ENCODE measurements at places on chromosomes 4 and X.

DNA sequence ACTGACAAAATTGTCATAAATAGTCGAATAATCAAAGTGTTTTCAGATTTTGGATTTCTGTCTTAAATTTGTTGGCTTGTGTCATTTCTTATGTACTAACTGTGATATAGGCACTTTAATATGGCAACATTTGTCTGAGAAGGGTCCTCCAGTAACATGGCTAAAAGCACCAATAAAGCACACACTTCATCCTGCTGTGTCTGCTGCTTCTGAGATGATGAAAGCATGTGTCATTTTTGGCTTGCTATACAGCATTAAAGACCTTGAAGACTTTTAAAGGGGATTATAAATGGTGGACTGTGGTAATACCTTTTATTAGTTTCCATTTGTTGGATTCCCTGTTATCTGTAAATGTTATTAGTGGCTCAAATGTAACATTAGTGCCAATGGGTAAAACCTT lies 551.8 kb upstream of the GRID2 start:
- DNase-seq: no peak

DNA sequence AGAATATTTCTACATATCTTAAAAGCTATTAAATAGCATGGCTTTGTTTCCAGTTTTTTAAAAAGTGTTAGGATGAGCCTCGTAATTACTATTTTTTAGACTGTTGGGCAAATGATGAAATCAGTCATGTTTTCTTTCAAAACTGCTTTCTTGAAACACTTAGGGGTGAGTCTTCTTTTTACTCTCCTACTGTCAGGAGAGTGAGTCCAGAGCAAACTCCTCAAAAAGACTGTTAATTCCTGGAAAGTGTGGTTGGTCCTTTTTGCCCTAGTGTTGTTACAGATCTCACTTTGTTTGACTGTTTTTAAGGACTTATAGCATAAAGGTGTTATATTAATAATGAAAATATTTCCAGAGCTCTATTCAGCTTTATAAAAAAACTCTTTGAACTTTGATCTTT lies 6.3 kb downstream of the GSTCD start:
- DNase-seq: no peak

GRCh38 chr4:72275381-72275780 lies 243.6 kb downstream of the NPFFR2 start:
- DNase-seq: no peak

- DNase-seq: no peak
These were observed 108.3 kb downstream of the TBC1D19 start for GRCh38 chr4:26692014-26692726.

DNA sequence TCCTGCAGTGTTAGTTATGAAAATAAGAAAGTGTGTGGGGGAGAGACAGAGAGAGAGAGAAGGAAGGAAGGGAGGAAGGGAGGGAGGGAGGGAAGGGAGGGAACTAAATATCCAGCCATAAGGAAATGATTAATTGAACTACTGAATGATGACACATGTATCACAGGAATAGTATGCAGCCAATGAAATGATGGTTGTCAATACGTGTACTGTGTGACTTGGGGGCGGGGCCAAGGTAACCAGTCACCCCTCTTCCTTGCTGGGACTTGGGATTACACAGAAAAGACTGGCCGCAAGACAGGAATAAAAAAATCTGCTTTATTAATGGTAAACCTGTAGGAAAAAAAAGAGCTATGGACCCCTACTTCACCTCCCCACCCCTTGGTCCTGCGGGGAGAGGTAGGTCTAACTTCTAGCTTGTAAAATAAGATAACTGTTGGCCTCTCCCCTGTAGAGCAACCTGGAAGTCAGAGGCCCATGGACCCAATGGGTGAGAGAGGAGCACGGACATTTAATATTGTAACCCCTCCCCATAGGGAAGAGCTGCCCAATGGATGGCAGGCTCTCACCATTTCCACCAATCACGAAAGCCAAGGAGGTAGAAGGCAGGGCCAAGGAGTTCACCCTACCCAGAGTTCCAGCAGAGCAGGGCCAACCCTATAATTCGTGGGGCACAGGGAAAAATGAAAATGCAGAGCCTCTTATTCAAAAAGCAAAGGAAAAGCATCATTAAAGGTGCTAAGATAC lies 7.4 kb downstream of the PPP2R2C start:
- DNase-seq: no peak

DNA sequence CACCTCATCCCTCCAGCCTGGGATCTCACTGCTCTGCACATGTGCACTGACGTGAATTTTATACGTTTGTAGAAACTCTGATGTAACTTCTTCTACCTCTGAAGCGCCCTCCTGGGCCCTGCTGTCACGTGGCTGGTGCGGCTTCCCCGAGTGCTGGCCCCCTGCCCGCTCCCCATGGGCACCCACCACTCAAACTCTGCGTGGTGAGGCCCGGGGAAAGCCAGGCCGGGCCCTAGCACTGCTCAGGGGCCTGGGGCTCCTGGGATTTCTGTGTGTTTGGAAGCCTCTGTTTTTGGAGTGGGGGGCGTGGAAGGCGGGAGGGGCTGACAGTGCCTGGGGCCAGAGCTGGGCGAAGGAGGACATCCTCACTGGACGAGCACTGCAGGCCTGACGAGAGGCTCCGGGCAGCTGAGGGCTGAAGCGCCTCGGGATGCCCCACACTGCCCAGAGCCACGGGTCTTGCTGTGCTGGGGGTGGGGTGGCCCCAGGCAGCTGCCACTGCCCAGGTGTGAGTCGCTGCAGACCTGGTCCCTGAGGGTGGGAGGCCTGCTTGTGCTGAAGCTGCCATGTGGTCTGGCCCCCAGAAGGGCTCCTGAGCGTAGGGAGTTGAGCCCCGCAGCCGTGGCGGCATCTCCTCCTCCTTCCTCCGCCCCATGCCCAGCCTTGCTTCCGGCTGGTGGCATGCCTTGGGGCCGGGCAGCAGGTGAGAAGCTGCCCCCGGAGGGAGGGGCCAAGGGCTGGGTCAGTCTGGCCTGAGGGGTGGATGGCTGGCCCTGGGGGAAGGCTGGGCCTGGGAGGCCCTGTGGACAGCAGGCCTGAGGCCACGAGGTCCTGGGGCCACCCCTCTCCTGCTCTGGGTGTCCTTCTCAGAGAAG lies 7.7 kb downstream of the NAT8L start:
- no peak for DNase-seq

DNA sequence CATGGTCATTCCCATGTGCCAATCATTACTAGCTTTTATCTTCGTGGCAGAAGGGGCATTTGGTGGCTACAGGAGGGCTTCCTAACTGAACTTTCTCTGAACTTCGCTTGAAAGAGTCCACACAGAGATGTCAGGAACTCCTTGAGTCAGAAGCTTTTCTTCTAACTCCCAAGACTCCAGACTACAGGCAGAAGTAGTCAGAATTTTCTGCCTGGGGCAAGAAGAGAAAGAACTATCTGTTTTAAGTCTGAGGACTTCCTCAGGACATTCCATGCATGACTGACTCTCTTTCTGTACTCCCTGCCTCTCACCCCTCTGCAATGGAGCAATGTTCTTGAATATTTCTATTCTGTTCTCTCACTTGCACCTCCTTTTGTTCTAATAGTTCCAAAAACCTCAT lies 170.5 kb upstream of the TBC1D9 start:
- DNase-seq: no peak

DNA sequence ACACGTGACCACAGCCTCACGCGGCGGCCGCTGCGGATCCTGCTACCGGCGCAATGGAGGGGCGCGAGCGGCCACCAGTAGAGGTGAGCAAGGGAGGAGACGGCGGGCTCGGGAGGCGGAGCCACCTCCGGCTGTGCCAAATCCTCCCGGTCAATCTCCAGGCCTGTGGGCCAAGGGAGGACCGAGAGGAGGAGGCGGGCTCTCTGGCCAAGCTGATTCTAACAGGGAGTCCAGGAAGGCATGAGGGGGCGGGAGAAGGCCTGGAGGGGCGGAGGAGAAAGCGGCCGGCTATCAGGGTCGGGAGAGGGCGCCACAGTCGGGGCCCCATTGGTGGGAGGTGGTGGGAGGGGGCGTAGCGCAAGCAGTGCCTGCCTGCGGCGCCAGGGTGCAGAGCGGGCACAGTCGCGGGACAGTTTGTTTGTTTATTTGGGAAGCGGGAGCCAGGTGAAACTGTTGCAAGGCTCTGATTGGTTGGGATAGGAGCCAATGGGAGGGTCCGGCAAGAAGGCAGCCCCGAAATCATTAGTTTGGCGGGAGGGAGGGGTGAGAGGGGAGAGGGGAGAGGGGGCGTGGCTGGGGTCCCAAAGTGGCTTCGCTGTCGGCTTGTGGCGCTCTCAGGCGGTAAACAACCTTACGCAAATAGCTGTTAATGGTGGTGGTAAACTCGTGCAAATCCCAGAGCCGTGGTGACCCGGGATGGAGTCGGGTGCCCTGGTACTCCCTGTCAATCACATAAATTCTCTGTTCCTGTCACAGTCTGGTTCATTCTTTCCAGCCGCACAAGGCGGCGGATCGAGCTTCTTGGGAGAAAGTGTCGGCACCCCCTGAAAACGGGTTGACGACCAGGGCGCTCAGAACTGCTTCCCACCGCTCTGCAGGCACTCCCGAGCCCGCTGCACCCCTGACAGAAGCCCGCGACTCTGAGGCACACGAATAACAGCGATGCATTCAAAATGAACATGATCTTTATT lies at the start of gene IRS4:
Gene IRS4, minus strand, starts transcription at position 55 of the 971 bp plus-strand sequence.
- no peak for DNase-seq

DNA sequence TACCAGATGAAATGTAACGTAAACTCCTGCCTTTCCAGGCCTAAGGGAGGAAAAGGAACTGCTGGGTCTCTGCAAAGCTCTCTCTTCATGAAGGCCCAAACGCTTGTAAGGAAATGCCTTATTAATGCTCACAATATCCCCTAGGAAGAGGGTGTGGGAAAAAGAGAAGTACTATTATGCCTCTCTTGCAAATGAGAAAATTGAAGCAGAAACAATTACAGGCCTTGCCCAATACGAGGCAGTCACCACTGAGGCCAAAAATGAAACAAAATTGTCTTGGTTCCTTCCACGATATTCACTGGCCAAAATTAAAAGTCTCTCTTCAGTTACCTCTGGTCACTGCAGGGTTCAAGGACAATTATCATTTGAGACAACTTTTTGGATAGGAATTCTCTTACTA lies 3.2 kb downstream of the SCARB2 start:
- no peak for DNase-seq

DNA sequence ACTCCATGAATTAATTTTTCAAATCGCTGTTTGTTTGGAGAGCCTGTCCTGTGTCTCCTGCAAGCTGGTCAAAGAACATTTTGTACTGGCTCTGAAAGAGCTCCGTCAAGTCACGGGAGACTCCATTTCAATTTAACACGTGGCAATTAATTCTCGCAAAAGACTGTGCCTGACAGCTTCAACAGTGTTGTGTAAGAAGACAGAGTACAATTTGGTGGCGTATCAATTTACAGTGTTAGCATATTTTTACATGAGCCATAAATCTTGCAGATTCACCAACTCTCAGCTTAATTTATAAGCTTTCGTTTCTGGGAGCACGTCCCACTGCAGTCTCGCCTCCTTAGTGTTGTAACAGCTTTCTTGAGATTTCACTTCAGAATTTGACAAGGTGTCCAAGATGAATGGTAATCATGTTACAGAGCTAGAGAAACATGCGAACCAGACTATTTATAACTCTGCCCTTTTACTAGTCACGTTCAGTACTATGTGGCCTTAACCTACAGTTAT lies 70.8 kb downstream of the RWDD4 start:
- DNase-seq: no peak

- peak; percentile 5 for DNase-seq
These were observed 4.5 kb downstream of the CHRDL1 start for GRCh38 chrX:110791071-110791470.

- no peak for DNase-seq
These were observed 124.6 kb upstream of the NAP1L5 start for GRCh38 chr4:88822034-88822789.

GRCh38 chr4:174538123-174538875 lies 16.0 kb upstream of the HPGD start:
- DNase-seq: no peak

- DNase-seq: no peak
These were observed 176.2 kb upstream of the RBPJ start for GRCh38 chr4:26144526-26145155.

DNA sequence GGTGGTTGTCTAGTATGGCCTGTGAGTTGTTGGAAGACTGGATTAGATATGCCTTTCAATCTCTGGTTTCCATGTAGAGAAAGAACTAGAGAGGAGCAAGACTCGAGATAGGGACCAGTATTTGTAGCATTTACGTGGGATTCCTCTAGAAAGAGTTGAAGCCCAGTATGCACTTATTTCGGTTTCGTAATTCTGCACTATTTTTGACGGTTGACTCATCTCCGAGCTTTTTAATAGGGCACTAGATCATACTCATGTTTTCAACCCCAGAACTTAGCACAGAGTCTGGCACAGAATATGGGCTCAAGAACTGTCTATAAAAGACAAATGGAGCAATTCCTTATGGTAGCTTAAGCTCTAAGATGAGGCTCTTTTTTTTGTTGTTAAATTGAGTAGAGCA lies 15.7 kb downstream of the HELT start:
- no peak for DNase-seq

GRCh38 chrX:150143721-150144440 lies 205.6 kb upstream of the EOLA2 start:
- DNase-seq: no peak

GRCh38 chrX:118360429-118361125 lies 14.7 kb downstream of the WDR44 start:
- no peak for DNase-seq

DNA sequence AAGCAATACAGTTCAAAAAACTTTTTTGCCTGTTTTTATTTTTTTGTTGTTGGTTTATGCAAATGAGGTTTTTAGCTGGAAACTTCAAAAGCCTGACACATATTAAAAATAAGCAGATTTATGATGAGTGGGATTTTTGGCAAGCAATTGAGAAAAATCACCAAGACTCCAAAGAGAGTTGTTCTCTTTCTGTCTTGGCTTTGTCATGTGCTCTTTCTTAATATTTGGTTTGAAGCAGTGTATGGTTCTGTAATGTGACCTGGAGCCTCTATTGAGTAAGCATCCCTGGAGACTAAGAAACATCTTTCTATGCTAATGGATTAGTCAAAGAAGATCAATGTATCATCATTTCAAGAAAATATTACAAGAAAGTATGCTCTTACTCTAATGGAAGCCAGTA lies 11.7 kb downstream of the TRIM2 start:
- no peak for DNase-seq

DNA sequence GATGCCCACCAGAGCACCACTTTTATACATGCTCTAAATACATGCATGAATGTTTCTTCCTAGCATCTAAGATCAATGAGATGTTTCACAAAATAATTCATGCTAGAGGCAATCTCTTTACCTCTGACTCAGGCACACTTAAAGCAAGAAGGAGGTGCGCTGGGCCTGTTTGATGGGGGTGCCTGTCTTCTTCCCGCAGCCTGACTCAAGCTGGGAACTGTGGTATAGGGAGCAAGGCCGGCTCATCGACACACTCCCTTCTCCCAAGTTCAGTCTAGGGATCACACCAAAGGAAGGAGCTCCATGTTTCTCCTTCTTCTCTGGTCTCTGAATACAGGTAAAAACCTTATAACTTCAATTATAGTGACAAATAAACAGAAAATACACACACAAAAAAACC lies 333.8 kb upstream of the MAD2L1 start:
- DNase-seq: no peak

DNA sequence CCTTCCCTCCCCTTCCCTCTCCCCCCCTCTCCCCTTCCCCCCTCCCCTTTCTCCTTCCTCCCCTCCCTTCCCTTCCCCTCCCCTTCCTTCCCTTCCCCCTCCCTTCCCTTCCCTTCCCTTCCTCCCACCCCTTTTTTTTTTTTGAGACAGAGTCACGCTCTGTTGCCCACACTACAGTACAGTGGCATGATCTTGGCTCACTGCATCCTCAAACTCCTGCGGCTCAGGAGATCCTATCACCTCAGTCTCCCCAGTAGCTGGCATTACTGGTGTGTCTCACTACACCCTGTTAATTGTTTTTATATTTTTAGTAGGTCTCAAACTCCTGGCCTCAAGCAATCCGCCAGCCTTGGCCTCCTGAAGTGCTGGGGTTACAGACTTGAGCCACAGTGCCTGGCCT lies 66.6 kb downstream of the TBC1D9 start:
- DNase-seq: no peak

Data from KG1 (cell line).